ENCODE measurements at places on chromosomes 6 and 20. TPM values are rescaled to one million over a fixed set of nuclear protein-coding genes. Genes with fewer than 3 reads are reported as not detected.

GRCh38 chr6:6699741-6700367 lies 111.3 kb downstream of the LY86 start:
- H3K27me3 ChIP-seq, result peaks cover 10% of the 10 kb centered on the region
- H3K4me1 ChIP-seq, result peaks cover 5% of the 10 kb centered on the region
- no peak overlapping the region for H3K27ac ChIP-seq
- H3K36me3 ChIP-seq, result no peaks in the 10 kb centered on the region
- DNase-seq, result no peak
- H3K4me3 ChIP-seq, result no peak overlapping the region

GRCh38 chr6:37314487-37315156 lies 39.2 kb upstream of the RNF8 start:
- no peak overlapping the region for H3K27ac ChIP-seq
- DNase-seq, result peak; percentile 68
- peaks cover 5% of the 10 kb centered on the region for H3K36me3 ChIP-seq
- no peaks in the 10 kb centered on the region for H3K27me3 ChIP-seq
- H3K4me3 ChIP-seq, result no peak overlapping the region

The PSORS1C1 gene
- total RNA-seq, result 0.29 TPM

DNA sequence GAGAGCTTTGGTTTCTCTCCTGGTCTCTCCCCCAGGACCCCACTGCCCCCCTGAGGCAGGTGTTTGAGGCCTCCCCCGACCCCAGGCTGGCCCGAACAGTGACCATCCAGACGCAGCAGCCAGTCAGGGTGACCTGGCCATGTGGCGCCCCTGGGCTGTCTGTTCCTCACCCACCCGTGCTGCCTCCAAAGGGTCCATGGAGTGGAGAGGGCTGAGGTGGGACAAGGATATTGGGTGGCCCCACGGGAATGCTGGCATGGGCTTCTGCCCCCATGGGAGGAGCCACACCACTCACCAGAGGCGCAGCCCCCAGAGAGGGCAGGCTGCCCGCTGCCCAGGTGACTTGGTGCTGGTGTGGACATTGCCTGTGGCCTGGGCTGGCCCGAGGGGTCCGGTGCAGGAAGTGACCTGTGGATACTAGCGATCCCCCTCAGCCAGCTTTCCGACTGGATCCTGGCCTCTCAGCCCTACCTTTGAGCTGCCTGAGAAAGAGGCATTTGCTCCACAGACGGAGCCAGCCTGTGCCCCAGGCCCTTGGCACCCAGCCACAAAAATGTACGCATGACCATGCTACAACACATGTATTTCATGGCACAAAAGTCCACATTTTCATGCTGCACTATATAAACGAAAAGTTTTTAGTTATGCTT lies 50.8 kb downstream of the BCAS4 start:
- H3K27ac ChIP-seq, result no peak overlapping the region
- peaks cover 6% of the 10 kb centered on the region for H3K4me1 ChIP-seq
- no peaks in the 10 kb centered on the region for H3K27me3 ChIP-seq
- no peaks in the 10 kb centered on the region for H3K36me3 ChIP-seq
- no peak overlapping the region for H3K4me3 ChIP-seq
- DNase-seq, result no peak

DNA sequence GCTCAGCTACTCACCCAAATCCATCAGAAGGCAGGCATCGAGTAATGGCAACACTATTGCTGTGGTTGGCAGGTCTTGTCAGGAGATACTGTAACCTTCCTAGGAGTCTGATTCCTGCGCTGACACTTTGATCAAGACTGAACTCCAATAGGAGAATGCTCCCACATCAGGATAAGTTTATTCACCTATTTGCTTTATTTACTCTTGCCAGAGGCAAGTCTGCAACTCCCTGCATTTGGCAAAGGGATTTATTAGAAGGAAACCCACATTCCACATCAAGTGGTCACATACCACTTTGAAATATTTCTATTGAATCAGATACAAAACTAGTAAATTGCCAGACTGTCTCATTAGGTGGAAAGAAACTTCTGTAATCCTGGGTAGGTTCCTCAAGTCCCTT lies 43.5 kb downstream of the ZFAND3 start:
- no peaks in the 10 kb centered on the region for H3K27me3 ChIP-seq
- peaks cover 81% of the 10 kb centered on the region for H3K4me1 ChIP-seq
- no peak for DNase-seq
- no peak overlapping the region for H3K4me3 ChIP-seq

DNA sequence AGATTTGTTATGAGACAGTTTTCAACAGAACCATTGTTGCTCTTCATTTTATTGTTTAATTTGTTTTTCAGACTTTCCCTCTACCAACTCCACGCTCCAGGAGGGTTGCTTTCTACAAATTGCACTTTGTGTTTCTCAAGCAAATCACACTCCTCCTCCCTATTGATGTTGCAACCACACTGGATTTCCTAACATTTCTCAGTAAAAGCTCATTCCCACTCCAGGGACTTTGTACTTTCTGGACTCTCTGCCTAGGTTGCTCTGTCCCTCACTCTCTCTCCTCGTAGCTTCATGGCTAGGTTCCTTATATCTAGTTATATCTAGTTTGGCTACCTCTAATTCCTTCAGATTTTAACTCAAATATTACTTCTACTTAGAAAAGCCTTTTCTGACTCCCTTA lies 20.3 kb downstream of the PGK2 start:
- no peak overlapping the region for H3K4me3 ChIP-seq
- no peak overlapping the region for H3K27ac ChIP-seq
- DNase-seq, result no peak
- no peaks in the 10 kb centered on the region for H3K36me3 ChIP-seq

- H3K27me3 ChIP-seq, result no peaks in the 10 kb centered on the region
- H3K36me3 ChIP-seq, result peaks cover 13% of the 10 kb centered on the region
- H3K4me3 ChIP-seq, result no peak overlapping the region
- no peaks in the 10 kb centered on the region for H3K4me1 ChIP-seq
- no peak for DNase-seq
Measured at GRCh38 chr6:73011945-73012344, 213.4 kb downstream of the KHDC1L start.

- peaks cover 4% of the 10 kb centered on the region for H3K27me3 ChIP-seq
- no peak for DNase-seq
- no peak overlapping the region for H3K27ac ChIP-seq
- H3K36me3 ChIP-seq, result no peaks in the 10 kb centered on the region
Measured at GRCh38 chr6:119482850-119483285, 133.3 kb upstream of the MAN1A1 start.

The RPP21 gene
- total RNA-seq, result 44.8 TPM
